ENCODE measurements at places on chromosomes 1 and 21. TPM values are rescaled to one million over a fixed set of nuclear protein-coding genes. Genes with fewer than 3 reads are reported as not detected.

DNA sequence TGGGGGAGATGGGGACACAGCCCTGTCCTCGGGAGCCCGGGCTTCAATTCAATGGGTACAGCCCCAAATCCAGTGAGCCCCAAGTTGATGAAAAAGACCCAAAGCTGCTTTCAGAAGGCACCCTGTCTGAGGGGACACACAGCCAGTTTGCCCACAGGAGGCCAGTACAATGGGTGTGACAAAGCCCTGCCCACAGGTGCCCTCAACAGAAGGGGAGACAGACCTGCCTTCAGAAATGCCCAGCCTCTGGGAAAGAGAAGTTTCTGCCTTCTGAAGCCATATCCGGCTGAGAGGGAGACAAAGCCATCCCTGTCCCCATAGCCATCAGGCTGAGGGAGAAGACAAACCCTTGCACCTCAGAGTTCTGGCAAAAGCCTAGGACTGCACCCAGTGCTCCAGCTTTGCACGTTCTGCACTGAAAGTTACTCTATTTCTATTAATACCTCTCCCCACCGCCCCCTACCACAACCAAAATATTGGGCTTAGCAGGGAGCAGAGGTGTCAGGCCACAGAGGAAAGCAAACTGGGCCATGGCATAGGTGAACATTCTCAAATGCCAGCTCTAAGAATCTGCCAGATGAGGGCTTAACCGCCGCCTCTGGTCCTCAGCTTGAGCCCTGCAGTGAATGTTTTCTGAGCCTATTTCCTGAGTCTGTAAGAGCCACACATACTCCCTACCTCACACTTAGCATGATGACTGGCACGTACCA is 18.0 kb upstream of the PTAFR start:
- H3K36me3 ChIP-seq = no peaks in the 10 kb centered on the region
- no peaks in the 10 kb centered on the region for H3K27me3 ChIP-seq
- H3K27ac ChIP-seq = no peak overlapping the region
- H3K4me1 ChIP-seq = no peaks in the 10 kb centered on the region
- DNase-seq = no peak

DNA sequence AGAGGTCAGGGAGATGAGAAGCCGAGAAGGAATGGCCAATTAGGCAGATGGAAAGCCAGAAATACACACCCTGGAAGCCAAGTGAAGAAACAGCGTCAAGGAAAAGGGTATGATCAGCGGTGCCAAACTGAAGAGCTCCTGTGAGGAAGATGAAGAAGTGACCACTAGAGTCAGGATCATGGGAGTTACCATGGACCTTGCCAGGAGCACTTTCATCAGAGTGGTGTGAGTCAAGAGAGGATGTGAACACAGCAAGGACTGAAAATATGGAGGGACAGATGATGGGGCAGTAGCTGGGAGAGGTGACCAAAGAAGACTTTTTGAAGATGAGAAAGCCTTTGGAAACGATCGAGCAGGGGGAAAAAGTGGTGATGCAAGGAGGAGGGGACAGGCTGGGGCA is 50.4 kb downstream of the CD34 start:
- H3K4me1 ChIP-seq = no peaks in the 10 kb centered on the region
- DNase-seq = no peak
- H3K4me3 ChIP-seq = no peak overlapping the region
- no peak overlapping the region for H3K27ac ChIP-seq
- H3K27me3 ChIP-seq = no peaks in the 10 kb centered on the region

- DNase-seq = no peak
- H3K4me3 ChIP-seq = no peak overlapping the region
- H3K36me3 ChIP-seq = no peaks in the 10 kb centered on the region
- H3K27me3 ChIP-seq = no peaks in the 10 kb centered on the region
- peaks cover 37% of the 10 kb centered on the region for H3K4me1 ChIP-seq
- peak overlapping the region; percentile 20 for H3K27ac ChIP-seq
These were observed 83.2 kb downstream of the RGL1 start for GRCh38 chr1:183887826-183888819.

GRCh38 chr1:232891071-232891470 is 59.3 kb upstream of the NTPCR start:
- no peak for DNase-seq
- peaks cover 6% of the 10 kb centered on the region for H3K4me1 ChIP-seq
- H3K27ac ChIP-seq = no peak overlapping the region
- no peaks in the 10 kb centered on the region for H3K36me3 ChIP-seq

DNA sequence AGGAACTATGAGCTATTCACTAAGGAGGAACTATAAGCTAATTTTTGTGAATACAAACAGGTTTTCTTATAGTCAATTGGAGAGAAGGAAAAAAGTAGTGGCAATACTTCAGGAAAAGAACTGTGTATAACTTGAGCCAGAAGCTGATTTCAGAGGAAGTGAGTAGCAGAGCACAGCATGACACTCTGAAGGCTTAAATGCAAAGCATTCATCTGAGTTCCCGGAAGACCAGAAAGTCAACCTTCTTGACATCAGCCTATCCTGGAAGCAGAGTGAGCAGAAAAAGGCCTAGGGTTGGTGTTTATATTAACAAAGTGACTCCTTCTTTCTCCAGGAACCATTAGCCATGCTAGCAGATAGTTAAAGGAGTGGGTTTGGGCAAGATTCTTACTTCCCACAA is 545.2 kb downstream of the MRPL39 start:
- H3K4me3 ChIP-seq = no peak overlapping the region
- DNase-seq = no peak
- H3K36me3 ChIP-seq = no peaks in the 10 kb centered on the region
- H3K27ac ChIP-seq = no peak overlapping the region
- H3K27me3 ChIP-seq = no peaks in the 10 kb centered on the region

DNA sequence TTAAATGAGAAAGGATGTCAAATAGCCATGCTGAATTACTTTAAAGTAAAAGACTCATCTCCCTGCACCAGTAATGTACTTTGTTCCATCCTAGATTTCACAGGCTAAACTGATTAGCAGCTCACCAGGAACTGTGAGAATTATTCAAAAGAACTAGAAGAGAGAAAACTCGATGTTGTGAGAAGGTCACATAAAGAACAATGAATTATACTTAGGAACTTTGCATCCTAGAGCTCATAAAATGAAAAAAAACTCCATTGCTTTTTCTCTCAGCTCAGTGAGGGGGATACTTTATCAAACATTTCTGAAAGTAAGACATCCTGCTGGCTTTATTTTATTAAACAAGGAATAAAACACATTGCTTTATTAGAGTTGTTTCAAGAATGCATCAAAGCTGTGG is 278.5 kb downstream of the MRPL39 start:
- no peaks in the 10 kb centered on the region for H3K36me3 ChIP-seq
- H3K4me1 ChIP-seq = no peaks in the 10 kb centered on the region
- H3K27me3 ChIP-seq = no peaks in the 10 kb centered on the region
- H3K27ac ChIP-seq = no peak overlapping the region

CLDN17 gene
- polyA plus RNA-seq = not detected

AKNAD1 gene
- polyA plus RNA-seq = not detected

- H3K27me3 ChIP-seq = no peaks in the 10 kb centered on the region
- no peaks in the 10 kb centered on the region for H3K36me3 ChIP-seq
- H3K27ac ChIP-seq = no peak overlapping the region
- H3K4me3 ChIP-seq = no peak overlapping the region
- no peak for DNase-seq
- H3K4me1 ChIP-seq = peaks cover 24% of the 10 kb centered on the region
These were observed 67.1 kb downstream of the FGGY start for GRCh38 chr1:59364037-59364436.

OR2L3 gene
- not detected for polyA plus RNA-seq

CYP4A11 gene
- polyA plus RNA-seq = 62.4 TPM

RAB7B gene
- polyA plus RNA-seq = 22.6 TPM

C1QA gene
- 9.5 TPM for polyA plus RNA-seq

GRCh38 chr1:161084597-161084988 is 4.8 kb downstream of the NECTIN4 start:
- no peaks in the 10 kb centered on the region for H3K36me3 ChIP-seq
- H3K27ac ChIP-seq = peak overlapping the region; percentile 99
- H3K27me3 ChIP-seq = no peaks in the 10 kb centered on the region
- no peak overlapping the region for H3K4me3 ChIP-seq
- peak; percentile 49 for DNase-seq

DNA sequence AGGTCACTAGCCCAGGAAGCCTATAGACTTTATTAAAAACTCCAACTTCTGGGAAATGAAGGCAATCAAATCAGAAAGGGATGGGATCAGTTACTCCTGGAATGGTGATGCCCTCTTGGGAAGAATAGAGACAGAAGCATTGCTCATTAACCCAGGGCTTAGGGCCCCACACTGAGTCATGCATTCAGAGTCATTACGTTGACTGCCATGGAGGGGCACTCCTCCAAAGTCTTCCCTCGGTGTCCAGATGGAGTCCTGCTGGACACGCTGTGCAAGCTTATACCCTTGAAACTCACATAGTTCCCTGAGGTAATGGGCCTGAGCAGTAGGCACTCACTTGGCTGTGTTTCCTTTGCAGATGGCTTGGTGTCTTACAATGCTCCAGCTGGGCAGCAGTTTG is 35.2 kb upstream of the HSD17B7 start:
- no peak overlapping the region for H3K27ac ChIP-seq
- no peak overlapping the region for H3K4me3 ChIP-seq
- H3K27me3 ChIP-seq = no peaks in the 10 kb centered on the region
- no peaks in the 10 kb centered on the region for H3K4me1 ChIP-seq
- H3K36me3 ChIP-seq = no peaks in the 10 kb centered on the region
- DNase-seq = no peak

BRINP3 gene
- polyA plus RNA-seq = 15.3 TPM

DNA sequence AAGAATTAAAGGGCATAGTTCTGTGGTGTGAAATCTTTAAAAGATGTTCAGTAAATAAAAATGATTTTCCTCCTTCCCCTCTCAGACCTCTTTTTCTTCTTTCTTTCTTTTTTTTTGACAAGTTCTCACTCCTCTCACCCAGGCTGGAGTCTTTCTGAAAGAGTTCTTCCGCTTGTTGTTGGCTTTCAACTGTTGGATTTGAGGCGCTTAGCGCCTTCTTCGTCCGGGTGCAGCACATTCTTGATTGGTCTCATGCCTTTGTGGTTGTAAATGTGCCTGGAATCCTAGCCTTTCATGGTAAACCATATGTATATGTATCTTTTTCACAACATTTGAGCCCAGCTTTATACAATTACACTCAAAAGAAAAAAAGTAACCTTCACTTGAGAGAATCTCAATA is 980 bp upstream of the METTL18 start:
- DNase-seq = no peak
- H3K4me3 ChIP-seq = peak overlapping the region; percentile 53
- no peaks in the 10 kb centered on the region for H3K27me3 ChIP-seq
- H3K27ac ChIP-seq = peak overlapping the region; percentile 28
- peaks cover 12% of the 10 kb centered on the region for H3K4me1 ChIP-seq
- peaks cover 4% of the 10 kb centered on the region for H3K36me3 ChIP-seq

- no peaks in the 10 kb centered on the region for H3K4me1 ChIP-seq
- H3K36me3 ChIP-seq = no peaks in the 10 kb centered on the region
- DNase-seq = no peak
- H3K4me3 ChIP-seq = no peak overlapping the region
These were observed 321.0 kb upstream of the SNX7 start for GRCh38 chr1:98340511-98340910.

CDCP2 gene
- not detected for polyA plus RNA-seq

- no peaks in the 10 kb centered on the region for H3K36me3 ChIP-seq
- H3K27me3 ChIP-seq = no peaks in the 10 kb centered on the region
- no peak overlapping the region for H3K4me3 ChIP-seq
- peaks cover 11% of the 10 kb centered on the region for H3K4me1 ChIP-seq
- H3K27ac ChIP-seq = no peak overlapping the region
These were observed 7.7 kb upstream of the CDC42 start for GRCh38 chr1:22044690-22045420.

GRCh38 chr21:42760361-42760950 is 107.0 kb downstream of the PDE9A start:
- no peaks in the 10 kb centered on the region for H3K36me3 ChIP-seq
- no peak overlapping the region for H3K4me3 ChIP-seq
- H3K27me3 ChIP-seq = no peaks in the 10 kb centered on the region

DNA sequence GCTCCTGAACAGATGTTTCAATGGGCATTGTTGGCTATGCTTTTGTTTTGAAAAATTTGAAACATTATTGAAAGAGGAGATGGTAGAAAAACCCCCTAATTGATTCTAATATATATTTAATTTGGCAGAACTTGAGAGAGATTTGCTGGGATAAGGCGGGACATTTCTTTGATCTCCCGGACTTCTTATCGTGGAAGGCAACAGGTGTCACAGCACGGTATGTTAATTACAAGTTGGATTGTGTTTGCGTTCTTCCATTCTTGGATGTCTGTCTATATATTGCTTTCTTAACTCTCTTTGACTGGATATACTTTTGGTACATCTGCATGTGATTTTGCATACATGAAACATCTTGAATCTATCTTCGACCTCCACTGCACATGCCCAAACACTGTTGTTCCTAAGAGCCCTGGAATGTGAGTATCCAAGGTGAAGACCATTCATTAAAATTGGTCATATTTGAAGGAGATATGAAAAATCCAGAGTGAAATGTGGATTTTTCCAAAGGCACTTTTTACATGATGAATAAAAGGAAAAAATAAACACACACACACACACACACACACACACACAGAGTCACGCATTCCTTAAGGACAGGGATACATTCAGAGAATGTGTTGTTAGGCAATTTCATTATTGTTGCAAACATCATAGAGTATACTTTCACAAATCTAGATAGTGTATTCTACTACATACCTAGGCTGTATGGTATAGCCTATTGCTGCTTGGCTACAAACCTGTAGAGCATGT is 81.9 kb downstream of the FGGY start:
- no peaks in the 10 kb centered on the region for H3K36me3 ChIP-seq
- H3K4me1 ChIP-seq = no peaks in the 10 kb centered on the region
- H3K27ac ChIP-seq = no peak overlapping the region
- H3K27me3 ChIP-seq = no peaks in the 10 kb centered on the region

DNA sequence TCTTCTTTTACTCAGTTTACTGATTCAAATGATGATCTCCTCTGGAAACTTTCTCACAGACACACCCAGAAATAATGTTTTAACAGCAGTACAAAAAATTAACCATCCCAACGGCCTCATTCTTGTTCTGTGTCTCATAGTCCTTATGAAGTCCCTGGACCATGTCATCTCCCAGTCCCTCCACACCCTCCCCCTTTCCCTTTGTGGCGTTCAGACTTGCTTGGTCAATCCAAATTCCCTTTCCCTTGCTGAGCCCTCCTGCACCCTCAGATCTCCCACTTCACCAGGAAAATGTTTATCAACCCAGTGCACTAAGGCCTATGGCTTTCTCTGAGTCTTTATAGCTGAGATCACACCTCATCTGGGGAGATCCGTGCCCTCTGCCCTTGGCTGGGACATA is 85.9 kb downstream of the CENPF start:
- no peak overlapping the region for H3K27ac ChIP-seq
- no peaks in the 10 kb centered on the region for H3K27me3 ChIP-seq
- DNase-seq = no peak
- no peak overlapping the region for H3K4me3 ChIP-seq
- no peaks in the 10 kb centered on the region for H3K4me1 ChIP-seq

GRCh38 chr1:246067432-246068216 is 439.5 kb downstream of the SMYD3 start:
- H3K36me3 ChIP-seq = no peaks in the 10 kb centered on the region
- DNase-seq = no peak
- no peak overlapping the region for H3K4me3 ChIP-seq
- H3K27me3 ChIP-seq = no peaks in the 10 kb centered on the region
- H3K4me1 ChIP-seq = peaks cover 14% of the 10 kb centered on the region

AMPD1 gene
- not detected for polyA plus RNA-seq
